Skin of body (tissue), 3 donors: ENCODE measurements at places on chromosomes 2 and 18. TPM values are rescaled to one million over a fixed set of nuclear protein-coding genes. Genes with fewer than 3 reads are reported as not detected.

The CCBE1 gene
- 9.3 TPM for total RNA-seq

The FHL2 gene
- 31.5 TPM for total RNA-seq

DNA sequence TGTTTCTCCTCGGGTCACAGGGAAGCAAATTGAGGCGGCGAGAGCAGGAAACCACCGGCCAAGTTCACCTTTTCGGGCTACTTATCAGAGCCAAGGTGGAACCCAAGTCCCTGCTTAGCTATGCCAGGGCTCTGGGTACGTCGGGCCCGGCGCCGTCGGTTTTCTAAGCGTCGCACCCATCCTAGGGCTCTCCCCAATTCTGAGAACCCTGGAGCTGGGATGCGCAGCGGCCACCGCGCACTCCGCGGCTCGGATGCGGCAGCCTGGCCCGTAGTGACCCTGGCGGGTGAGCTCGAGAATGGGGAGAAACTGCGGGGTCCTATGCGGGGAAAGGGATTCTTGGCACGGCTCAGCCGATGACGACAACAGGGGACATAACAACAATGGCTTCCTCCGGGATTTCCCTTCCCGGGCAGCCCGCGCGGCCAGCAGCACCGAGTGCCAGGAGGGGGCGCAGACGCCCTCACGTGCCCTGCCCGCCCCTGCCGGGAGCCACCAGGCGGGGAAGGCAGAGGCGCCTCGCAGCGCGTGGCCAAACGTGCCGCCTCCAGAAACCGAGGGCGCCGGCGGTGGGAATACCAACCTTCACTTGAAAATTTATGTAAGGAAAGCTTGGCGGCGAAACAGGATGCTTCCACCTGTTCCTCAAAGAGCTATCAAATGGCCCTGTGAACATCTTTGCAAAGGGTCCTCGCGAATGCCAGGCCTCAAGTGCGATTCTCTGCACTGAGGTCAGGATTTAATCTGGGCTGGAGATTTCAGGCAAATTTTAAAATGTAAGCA, 2.1 kb upstream of the SLC30A3 start:
- no peak for DNase-seq

GRCh38 chr2:219856602-219857001, 229.2 kb downstream of the SLC4A3 start:
- DNase-seq = no peak

GRCh38 chr2:201483342-201483741, 31.8 kb downstream of the STRADB start:
- no peak for DNase-seq

GRCh38 chr18:48896875-48897511, 53.8 kb downstream of the SMAD7 start:
- no peak for DNase-seq

GRCh38 chr2:133726973-133727372, 158.7 kb upstream of the NCKAP5 start:
- DNase-seq = peak; percentile 45
